ENCODE measurements at places on chromosomes 2 and 18.
A peak's percentile ranks its signal among the peaks of the same experiment; 100 is the strongest.

DNA sequence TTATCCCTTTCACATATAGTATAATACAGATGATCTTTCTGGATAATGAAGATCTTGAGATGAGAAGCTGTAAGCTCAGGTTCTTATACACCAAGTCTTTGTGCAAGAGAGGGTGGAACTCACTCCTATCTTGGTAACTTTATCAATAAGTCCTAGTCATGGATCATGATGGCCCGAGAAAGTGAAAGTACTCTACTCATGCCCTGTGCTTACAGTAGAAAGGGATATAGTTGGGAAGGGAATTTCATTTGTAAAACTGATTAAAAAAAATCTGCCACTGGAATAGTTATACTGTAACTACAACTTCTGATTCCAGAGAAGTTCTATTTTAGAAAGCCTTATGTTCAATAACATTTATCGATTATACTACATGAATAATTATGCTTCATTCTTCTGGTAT, 51.8 kb downstream of the MYO3B start:
- DNase-seq: no peak

- no peak for DNase-seq
Observed at GRCh38 chr2:172339371-172340010, 87.9 kb upstream of the ITGA6 start.

DNA sequence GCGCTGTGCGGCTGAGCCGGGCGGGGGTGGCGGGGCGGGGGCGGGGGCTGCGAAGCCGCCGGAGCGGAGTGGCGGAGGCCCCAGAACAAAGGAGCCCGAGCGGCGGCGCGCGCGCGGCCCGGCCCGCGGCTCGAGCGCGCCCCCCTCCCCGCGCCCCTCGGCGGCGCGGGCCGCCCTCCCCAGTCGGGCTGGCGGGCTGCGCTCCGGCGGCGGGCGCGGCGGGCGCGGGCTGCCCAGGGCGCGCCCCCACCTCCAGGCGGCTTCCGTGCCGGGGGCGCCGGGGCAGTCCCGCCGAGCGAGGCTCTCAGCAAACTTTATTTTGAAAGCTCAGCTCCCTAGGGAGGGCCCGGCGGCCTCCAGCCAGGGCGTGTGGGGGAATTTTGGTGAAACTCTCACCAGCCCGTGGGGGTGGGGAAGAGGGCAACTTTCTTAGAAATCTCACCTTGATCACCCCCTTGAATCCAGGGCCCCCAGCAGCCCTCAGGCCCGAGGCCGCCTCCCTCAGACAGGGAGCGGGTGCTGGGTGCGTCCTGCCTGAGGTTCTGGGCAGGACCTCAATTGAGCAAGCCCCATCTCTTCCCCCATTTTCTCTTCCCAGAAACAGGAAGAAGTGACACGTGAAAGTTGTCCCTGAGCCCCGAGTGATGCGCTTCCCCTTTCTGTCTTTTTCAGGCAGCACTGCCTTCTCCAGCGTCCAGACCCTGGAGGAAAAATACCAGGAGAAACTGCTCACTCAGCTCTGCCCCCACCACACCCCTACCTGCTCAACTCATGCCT, 786 bp downstream of the TET3 start:
- DNase-seq: no peak

- no peak for DNase-seq
Observed at GRCh38 chr2:182649316-182649715, 66.7 kb upstream of the DNAJC10 start.

DNA sequence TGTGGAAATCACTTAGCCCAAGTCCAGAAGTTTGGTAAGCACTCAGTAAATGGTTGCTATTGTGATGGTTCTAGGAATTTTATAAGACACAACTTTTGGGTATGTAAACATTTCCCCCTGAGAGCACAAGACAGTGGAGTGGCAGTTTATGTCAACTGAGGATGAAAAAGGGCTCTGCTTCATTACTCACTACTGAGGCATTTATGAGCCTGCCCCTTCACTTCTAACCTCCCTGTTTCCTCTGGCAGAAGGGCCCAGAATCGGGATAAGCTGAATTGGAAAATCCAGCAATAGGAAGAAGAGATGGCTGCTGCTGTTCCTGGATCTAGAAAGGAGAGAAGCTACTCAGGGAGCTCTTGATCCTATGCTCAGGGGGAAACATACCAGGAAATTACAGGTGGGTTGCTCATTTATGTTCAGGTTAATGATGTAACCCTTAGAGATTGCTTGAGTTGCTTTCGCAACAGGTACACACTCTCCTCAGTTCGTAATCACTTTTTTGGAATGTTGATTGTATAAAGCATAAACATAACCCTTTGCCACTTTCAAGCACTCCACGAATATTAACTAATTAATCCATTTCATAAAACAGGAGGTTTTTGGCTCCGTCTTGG, 46.3 kb downstream of the ADCYAP1 start:
- no peak for DNase-seq

DNA sequence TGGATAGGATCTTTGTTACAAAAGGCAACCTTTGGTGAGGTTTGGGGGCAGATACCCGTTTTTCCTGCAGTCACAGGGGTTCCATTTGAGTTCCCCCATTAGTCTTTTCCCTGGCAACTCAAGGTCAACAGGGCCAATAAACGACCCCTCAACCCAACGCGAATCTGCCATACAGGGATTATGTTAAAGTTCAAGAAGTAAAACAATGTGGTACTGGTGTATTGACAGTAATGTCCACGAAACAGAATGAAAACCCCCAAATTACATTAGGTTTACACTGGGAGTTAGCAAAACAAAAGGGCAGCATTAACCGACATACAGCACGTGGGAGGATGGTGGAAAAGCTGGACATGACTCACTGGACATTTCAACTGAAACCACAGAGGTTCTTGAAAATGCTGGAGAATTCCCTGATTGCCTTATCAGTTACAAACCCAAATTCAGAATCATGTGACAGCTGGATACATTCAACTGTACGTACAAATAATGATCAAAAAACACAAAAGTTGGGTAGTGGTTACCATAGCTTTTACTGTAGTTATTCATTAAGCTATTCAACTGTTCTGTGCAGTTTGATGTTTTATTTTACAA, 4.9 kb upstream of the IMP4 start:
- DNase-seq: peak; percentile 76

DNA sequence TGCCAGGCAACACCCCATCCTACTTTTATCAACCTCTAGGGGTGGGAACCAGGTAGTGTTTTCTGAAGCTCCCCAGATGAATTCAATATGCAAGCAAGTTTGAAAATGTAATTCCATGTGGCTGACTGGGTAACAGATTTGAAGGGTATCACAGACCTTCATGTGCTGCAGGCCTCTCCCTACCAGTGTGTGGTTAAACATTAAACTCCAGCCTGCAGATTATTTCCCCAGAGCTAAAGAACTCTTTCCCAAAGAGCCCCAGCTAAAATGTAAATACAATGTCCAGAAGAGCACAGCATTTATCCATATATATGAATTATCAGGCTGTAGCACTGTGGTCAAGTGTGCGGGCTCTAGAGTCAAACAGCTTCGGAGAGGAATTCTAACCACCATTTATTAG, 134.1 kb downstream of the MYO5B start:
- no peak for DNase-seq

- DNase-seq: no peak
Observed at GRCh38 chr2:227860221-227860641, 11.2 kb upstream of the DAW1 start.

GRCh38 chr2:40357667-40358066, 94.2 kb downstream of the SLC8A1 start:
- no peak for DNase-seq

DNA sequence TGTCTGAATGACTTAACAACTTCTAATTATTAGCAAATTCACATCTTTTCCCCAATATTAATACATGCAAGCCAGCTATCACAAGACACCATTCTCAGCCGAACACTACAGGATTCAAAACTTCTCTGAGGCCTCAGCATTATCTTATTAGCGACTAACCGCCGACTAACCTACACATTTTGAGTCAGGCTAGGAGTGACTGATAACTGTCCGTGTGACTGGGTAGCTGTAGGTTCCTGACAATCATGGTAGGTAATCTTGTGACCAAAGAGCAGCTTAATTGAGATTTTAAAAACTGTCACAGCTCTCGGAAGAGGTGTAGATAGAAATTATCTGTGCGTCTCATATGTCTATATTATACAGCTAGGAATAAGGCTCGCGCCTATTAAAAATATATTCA, 44.1 kb upstream of the SP5 start:
- no peak for DNase-seq

DNA sequence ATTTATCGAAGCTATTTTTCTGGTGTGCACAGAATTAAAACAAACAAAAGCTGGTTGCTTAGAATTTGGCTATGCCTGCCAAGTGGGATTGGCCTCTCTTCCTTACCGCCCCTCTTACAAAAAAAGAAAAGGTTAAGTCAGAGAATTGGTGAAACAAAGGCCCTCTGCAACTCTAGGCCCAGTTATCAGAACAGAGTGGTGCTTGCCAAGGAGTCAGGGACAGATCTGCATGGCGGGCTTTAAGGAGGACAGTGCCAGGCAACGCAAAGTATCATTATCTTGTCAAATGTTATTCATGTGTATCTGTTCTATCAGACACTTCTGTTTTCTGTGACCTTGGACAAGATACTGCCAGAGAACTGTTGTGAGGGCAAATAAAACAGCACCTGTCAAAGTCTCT, 78.3 kb downstream of the TGIF1 start:
- DNase-seq: no peak

DNA sequence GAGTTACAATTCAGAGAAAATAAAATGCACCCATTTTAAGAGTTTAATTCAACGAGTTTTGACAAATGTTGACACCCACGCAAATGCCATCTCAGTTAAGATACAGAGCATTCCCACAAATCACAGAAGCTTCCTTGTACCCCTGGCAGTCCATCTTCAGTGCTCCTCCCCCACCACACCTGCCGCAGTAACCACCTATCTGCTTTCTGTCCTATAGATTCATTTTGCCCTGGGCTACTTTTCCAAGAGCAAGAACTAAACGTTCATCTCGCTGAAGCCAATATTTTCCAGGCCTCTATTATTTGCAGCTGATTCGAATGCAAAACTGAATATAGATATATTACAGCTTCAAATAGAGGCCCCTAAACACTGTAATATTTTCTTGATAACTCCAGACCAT, 13.4 kb upstream of the HPCAL1 start:
- no peak for DNase-seq

DNA sequence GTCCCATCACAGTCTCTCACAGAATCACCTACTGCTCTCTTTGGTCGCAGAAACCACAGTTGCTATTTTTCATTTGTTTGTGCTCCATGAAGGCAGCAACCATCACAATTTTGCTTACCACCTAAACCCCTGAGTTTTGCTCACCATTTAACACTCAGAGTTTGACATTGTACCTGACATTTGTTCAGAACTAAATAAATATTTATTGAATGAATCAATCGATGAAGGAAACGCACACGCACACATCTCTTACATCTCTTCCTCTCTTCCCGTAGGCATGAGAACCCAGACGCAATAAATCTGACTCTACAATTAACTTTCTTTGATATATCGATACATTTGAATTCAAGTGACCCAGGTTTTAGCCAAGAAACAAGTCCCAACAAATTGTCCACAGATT, 105.5 kb upstream of the RNF152 start:
- no peak for DNase-seq

DNA sequence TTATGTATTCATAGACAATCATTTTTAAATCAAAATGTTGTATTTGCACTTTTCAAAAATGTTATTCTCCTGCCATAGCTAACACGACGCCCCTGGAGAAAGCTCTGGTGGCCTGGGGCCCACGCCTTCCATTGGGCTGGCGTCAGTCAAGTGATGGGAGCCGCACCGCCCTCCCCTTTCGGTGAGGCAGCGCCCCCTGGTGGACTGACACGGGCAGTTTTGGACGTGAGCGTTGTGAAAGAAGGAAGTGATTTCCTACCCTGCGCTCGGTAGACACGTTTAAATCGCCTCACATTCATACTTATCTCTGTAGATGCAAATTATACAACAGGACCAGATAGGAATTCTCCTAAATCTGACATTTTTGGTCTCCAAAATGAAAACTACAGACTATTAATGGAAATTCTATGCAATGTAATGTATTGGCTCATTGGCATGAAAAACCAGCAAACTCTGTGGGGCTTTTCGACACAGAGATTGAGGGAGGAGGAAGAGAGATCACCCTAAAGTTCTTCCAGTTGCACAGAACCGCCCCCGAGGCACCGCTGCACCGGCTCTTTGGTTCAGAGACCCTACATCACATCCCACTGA, 326.2 kb upstream of the SOX11 start:
- no peak for DNase-seq
